ENCODE measurements at places on chromosomes 5 and 9. TPM values are rescaled to one million over a fixed set of nuclear protein-coding genes. Genes with fewer than 3 reads are reported as not detected.

The PCDHA9 gene
- polyA plus RNA-seq = not detected

The FOXD4L6 gene
- polyA plus RNA-seq = not detected

The ECM2 gene
- polyA plus RNA-seq = 0.56 TPM

The LCN9 gene
- polyA plus RNA-seq = not detected

The PCDHA7 gene
- polyA plus RNA-seq = 0.02 TPM

The PLAC8L1 gene
- polyA plus RNA-seq = 0.11 TPM

The CDH18 gene
- 0.17 TPM for polyA plus RNA-seq

- no peak for DNase-seq
Measured at GRCh38 chr5:51273021-51273420, 110.2 kb upstream of the ISL1 start.

DNA sequence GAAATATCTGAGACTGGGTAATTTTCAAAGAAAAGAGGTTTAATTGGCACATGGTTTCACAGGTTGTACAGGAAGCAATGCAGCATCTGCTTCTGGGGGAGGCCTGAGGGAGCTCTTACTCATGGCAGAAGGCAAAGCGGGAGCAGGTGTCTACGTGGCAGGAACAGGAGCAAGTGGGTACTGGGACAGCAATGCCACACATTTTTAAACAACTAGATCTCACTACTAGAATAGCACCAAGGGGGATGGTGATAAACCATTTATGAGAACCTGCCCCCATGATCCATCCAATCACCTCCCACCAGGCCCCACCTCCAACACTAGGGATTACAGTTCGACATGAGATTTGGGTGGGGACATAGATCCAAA, 47.6 kb upstream of the HOMER1 start:
- no peak for DNase-seq

DNA sequence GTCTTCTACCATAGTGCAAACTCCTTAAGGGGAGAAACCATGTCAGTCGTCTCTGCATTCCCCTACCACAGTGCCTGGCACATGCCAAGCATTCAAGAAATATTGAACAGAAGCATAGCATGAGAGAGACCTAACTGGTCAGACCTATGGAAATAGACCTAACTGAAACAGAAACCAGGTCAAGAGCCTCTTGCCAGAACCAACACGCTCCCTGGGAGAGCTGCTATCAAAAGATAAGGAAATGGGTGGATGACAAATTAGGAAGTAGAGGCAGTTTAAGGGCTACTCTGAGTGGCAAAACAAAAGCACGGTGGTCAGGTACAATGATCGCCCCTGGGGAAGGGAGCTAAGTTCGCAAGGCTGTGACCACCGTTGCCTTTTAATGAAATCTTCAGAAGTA, 66.0 kb upstream of the SMIM15 start:
- DNase-seq = no peak

DNA sequence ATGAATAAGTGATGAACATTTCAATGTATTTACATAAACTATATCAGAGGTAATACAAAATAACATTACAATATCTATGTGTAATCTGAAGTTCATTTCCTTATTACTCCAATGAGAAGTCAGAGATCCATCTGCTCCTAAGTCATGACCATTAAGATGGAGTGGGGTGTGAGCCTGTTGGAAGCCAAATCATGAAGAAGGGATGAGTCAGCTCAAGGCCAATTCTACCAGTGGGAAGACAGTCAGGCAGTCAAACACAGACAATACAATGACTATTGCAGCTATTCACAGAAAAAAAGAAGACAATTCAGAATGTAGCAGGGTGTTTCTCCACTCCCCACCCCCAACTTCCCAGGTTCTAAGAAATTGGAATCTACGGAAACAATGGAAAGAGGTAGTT, 155.0 kb downstream of the NFIB start:
- peak; percentile 83 for DNase-seq

DNA sequence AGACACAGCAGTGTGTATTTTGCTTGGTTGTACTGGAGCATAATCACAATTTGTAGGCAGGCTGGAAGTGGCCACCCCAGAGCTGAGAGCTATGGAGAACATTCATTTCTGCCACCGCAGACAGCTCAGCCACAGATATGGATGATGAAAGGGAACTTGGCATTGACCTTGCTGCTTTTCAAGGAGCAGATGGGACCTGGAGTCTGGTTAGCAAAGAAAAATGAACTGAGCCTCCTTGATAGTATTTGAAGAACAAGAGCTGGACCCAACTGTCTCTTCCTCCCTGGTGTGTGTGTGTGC, 395.2 kb upstream of the ZNF462 start:
- no peak for DNase-seq

DNA sequence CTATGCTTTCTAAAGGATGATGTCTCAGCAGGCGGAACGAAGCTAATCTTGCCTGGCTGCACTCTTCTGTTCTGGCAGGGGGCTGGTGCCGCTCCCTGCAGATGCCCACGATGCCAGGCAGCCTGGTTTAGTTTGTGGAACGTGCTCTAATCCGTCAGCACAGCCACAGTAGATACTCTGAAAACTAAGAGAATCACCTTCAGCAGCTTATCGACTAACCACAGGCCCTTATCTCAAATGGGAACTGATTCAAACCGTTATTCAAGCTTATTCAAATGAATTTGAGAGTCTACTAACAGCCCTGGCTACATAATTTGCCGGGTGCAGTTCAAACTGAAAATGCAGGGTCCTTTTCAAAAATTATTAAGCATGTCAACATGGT, 246.6 kb upstream of the ANKRD55 start:
- no peak for DNase-seq

DNA sequence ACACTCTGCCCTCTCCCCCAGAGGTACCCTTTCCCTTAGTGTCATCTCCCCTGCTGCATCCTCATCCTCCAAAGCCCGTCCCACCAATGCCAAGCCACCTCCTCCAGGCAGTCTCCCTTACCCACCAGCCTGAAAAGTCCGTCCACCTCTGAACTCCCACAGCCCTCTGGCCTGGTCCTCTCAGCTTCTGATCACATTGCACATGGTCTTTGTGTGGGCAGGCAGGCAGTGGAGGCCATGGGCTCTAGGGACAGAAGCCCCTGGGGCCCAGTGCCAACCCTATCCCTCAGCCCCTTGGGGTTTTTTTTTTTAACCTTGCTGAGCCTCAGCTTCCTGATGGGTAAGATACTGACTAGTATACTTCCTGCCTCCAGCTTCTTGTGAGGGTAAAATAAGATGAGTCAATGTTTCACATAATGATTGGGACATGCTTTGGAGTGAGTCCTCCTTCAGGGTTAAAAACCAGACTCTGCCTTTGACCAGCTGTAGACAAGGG, 19.4 kb downstream of the CSF1R start:
- peak; percentile 60 for DNase-seq

DNA sequence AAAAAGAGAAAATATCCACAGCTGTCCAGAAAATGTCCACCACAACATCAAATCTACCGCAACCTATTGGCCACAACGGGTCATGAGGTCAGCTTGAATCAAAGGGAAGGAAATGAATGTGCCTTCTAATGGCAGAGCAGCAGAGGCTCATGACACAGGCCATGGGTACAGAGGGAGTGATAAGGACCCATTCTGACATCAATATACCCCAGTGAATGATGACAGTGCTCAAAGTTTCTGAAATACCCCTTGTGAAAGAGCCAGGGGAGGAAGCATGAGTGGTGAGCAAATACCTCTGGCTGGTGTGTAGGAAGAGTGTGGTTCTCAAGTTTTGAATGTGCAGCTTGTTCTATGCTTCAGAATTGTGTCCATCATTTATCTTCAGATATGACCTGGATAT, 348.2 kb downstream of the IRX1 start:
- no peak for DNase-seq

DNA sequence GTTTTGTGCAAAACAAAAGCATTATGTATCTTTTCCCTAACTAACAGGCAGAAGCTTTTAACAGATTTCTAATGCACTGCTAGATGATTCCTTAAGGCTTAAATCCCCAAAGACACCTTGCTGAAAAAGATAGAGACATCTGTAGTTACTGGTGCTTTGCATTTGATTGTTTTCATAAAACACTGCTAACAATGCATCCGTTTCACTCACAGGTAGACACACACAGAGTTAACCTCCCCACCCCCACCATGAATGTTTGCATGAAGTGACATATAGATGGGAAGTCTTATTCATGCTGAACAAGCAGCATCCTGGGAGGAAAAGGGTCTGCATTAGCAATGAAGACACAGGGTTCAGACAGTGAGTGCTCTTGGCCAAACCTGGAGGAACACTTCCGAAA, 100.9 kb downstream of the ASTN2 start:
- DNase-seq = no peak

GRCh38 chr5:73764996-73765395, 139.0 kb downstream of the ARHGEF28 start:
- DNase-seq = no peak

DNA sequence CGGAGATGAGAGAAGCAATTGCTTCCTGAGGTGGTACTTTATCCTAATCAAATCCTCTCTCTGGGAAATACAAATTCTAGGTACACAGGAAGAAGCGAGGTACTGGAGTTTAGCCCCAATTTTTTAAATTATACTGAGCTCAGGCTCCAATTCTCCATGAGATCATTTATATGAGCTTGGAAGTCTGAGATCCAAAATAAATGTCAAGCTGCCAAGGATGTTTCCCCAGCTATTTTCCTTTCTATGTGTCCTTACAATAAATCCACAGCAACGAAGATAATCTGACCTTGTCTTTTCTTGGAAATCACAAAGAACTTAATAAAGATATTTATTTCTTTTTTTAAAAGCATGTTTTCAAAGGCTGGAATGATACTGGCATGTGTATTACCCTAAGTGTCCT, 597.3 kb downstream of the GABRG2 start:
- no peak for DNase-seq

Data from mammary epithelial cell (primary cell).